Bronchial smooth muscle cell (primary cell): ENCODE measurements at places on chromosomes 16 and 17. TPM values are rescaled to one million over a fixed set of nuclear protein-coding genes. Genes with fewer than 3 reads are reported as not detected.

Gene DPEP3
- total RNA-seq: not detected in 2 replicates

Gene TBC1D3K
- not detected in 2 replicates for total RNA-seq

Gene CDRT15
- total RNA-seq: not detected in 2 replicates

Gene TP53TG3C
- total RNA-seq: not detected in 2 replicates

Gene DDX28
- 8.5 and 9.1 TPM in 2 replicates for total RNA-seq

Gene SEZ6L2
- total RNA-seq: 5.5 and 7.5 TPM in 2 replicates

Gene TOP2A
- 1.7 and 14.8 TPM in 2 replicates for total RNA-seq

Gene ATP2C2
- 0.69 TPM in 1 of 2 replicates, not detected in the other for total RNA-seq

Gene COL1A1
- total RNA-seq: 1,180 and 1,635 TPM in 2 replicates

Gene FNDC8
- total RNA-seq: not detected in 2 replicates

Gene IKZF3
- total RNA-seq: under 0.01 TPM in 1 of 2 replicates, not detected in the other

Gene NPIPA3
- total RNA-seq: 0.47 and 1.6 TPM in 2 replicates

Gene HEXIM1
- total RNA-seq: 5.5 and 8.7 TPM in 2 replicates

Gene ZPBP2
- not detected in 2 replicates for total RNA-seq

Gene CYLD
- total RNA-seq: 30.7 and 33.7 TPM in 2 replicates

Gene SRL
- total RNA-seq: 0.26 and 0.47 TPM in 2 replicates

Gene CNTNAP4
- 0.16 TPM in 1 of 2 replicates, not detected in the other for total RNA-seq

Gene CHTF8
- total RNA-seq: 23.1 and 43.5 TPM in 2 replicates

Gene MSL1
- total RNA-seq: 32.2 and 32.6 TPM in 2 replicates

Gene MT3
- not detected in 2 replicates for total RNA-seq

Gene MFAP4
- 47.1 and 105 TPM in 2 replicates for total RNA-seq

Gene NKD1
- total RNA-seq: under 0.01 TPM in 2 replicates

Gene ENO3
- 2.2 TPM in 2 replicates for total RNA-seq

Gene TGFB1I1
- total RNA-seq: 11.6 and 16.4 TPM in 2 replicates

Gene MARCHF10
- under 0.01 TPM in 1 of 2 replicates, not detected in the other for total RNA-seq

Gene TPPP3
- 2.0 and 8.4 TPM in 2 replicates for total RNA-seq

Gene AGRP
- not detected in 2 replicates for total RNA-seq

Gene ZNF423
- total RNA-seq: 0.63 and 0.69 TPM in 2 replicates

Gene ADGRG1
- 1.7 TPM in 2 replicates for total RNA-seq

Gene KARS1
- 103 and 115 TPM in 2 replicates for total RNA-seq

Gene ANKRD13B
- 5.2 and 10.9 TPM in 2 replicates for total RNA-seq

Gene TCAP
- 0.16 and 0.34 TPM in 2 replicates for total RNA-seq

Gene MYH3
- 0.16 and 0.60 TPM in 2 replicates for total RNA-seq

Gene NDUFB10
- 197 and 259 TPM in 2 replicates for total RNA-seq

Gene CEP112
- total RNA-seq: 4.3 and 5.2 TPM in 2 replicates
